ENCODE measurements at places on chromosomes 13 and 19.

GRCh38 chr13:73310366-73310765 lies 251.6 kb downstream of the KLF5 start:
- DNase-seq = no peak

DNA sequence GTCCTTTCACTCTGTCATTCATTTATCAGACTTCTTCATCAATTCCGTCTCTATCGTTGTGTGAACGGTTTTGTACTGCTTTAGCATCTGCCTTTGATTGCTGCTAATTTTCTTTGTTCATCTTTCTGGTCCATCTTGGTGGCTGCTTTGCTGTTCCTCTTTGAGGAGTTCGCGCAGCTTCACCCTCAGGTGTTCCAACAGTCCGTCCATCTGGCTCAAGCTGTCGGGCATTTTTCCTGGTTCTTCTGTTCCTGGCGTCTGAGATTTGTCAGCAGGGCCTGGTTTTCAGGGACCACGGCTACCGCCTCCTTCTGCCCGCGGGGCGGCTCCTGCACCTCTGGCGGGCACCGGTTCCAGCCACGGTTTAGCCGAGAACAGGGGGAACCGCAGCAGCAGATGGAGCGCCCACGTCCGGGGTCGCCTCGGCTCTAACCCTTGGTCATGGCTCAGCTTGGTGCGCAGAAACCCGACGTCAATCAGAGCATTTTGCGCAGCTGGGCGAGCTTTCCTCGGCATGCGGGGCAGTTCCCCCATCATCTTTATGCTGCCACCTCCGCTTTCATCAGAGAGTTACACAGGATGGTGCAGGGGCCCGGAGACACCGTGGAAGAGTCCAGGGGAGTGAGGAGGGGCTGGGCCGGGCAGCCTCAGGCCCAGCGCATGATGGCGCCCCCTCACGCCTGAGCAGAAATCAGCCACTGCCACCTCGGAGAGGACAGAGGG lies 89.5 kb downstream of the ZNF100 start:
- DNase-seq = no peak

DNA sequence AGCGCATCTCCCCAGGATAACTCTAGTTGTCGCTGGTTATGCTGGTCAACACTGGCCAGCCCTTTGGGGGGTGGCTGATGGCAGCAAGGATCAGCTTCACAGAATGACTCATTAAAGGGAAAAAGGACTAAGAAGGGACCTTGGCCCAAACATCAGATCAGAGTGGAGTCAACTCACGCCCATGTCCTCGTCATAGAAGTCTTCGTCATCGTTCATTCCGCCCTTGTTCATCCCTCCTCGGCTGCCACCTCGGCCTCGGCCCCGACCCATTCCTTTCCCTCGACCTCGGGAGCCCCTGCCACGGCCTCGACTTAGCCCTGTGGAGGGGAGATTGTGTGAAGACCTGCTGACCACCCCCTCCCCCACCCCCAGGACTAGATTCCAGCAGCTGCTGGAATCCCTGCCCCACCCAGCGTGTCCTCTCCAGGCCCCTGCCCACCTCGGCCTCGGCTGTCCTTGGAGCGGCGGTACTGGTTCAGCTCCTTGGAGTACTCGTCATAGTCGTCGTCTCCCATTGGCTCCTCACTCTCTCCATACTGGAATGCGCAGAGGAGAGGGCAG lies 28.6 kb downstream of the ZC3H4 start:
- no peak for DNase-seq

GRCh38 chr13:114019367-114019766 lies 45.5 kb upstream of the C13orf46 start:
- no peak for DNase-seq

GRCh38 chr19:50515168-50515561 lies 1.5 kb upstream of the ASPDH start:
- no peak for DNase-seq

DNA sequence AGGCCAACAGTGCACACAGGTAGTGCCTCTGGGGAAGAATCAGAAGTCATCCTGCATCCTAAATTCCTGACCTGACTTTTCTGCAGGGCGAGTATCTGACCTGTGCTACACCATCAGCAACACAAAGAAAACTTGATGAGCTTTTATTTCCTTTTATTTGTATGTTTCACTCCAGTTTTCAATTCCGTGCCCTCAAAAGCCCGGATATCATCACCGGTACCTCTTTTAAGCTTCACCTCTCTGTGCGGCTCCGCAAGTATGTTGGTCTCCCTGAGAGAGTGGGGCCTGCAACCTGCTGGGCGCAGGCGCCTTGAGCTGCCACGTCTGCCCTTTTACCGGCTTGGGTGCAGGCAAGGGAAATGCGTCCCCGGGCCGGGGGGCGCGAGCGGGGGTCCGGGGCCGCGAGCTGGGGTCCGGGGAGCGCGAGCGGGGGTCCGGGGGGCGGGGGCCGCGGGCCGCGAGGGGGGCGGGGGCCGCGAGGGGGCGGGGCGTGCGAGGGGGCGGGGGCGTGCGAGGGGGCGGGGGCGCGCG lies 4.3 kb upstream of the DUXA start:
- DNase-seq = no peak

- DNase-seq = no peak
These were observed 1.2 kb downstream of the HAUS8 start for GRCh38 chr19:17073869-17074633.

DNA sequence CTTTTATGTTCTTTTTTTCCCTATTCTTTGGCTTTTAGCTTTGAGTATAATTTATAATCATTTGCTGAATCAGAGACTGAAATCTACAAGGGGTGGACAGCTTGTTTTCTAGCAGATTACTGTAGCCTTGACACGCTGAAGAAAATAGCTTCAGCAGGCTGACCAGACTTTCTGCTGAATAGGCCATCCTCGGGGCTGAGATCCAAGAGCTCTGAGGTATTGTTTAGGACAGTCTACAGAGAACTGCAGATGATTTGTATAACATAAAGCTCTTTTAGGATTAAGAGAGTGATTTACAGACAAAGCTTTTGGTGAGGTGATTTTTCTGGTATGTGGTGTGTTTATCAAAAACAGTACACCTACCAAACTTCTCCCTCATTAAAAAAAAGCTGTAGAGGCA lies 16.8 kb downstream of the POLR1D start:
- no peak for DNase-seq

GRCh38 chr13:112754281-112755025 lies 64.6 kb downstream of the ATP11A start:
- no peak for DNase-seq

GRCh38 chr19:6161271-6161850 lies 25.9 kb downstream of the ACSBG2 start:
- DNase-seq = no peak

DNA sequence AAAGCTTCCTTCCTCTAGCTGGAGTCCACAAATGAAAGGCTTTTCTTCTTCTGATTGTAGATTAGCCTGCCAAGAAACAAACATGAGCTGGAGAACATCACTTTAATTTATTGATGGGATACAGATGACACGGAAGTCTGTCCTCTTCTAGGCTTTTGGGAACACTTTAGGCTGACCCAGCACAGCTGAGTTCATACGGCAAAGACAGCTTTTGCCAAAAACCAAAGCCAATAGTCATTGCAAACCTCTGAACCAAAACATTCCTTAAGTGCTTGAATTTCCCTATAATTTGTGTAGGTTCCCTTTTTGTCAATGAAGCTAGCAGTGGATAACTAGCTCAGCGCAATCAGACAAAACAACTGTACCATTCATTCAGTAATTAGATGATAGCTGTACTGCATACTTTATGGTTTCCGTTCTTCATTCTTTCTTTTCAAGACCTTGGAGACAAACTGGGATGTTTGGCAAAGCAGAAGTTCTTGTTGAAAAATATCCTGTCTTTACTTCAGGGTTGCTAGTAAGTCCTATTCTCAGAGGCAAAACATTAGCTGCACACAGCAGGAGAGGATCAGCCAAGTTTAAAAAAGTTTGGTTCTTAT lies 95.7 kb upstream of the SPRY2 start:
- DNase-seq = no peak

- DNase-seq = no peak
These were observed 997 bp upstream of the KCNN4 start for GRCh38 chr19:43781630-43782310.

DNA sequence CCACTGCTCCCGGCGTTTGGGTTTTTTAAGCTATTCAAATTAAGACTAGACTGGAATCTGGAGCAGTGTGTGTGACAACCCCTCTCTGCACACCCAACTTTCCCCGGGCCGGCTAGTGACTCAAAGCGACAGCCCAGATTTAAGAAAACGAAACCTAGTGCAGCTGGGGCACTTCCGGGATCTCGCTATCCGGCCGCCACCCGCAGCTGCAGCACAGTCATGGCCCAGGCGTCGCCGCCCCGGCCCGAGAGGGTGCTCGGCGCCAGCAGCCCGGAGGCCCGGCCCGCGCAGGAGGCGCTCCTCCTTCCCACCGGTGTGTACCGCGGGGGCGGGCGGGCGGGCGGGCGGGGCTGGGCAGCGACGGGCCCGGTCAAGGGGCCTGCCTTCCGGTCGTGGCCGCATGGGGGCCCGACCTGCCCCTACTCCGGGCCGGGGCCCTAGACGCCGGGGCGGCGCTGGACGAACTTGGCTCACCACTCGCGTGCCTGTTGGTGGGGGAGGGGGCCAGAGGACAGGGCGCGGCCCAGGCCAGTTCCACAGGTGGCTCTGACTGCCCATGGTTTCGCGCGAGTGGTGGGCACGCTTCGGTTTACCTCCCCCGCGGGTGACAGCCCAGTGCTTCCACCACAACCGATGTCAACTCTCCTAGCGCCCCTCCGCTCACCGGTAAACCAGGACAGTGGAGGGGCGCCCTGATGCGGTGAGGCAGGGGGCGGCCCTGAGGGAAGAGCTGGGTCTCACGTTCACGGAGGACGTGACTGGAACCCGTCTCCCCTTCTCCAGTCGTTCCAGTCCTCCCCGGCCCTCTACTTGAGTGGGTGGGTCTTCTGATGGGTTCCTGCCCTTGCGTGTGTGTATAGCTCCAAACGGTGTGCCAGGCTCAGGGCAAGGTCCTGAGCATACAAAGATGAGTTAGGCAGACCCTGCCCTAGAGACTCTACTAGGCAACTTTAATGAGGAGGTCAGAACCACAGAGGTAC lies at the start of gene PHF11:
Gene PHF11 (plus strand): TSS at position 171 of the 980 bp plus-strand sequence. CDS start 49 bp downstream, at position 220.
- DNase-seq = no peak

GRCh38 chr13:43074824-43075510 lies 51.6 kb downstream of the DNAJC15 start:
- DNase-seq = no peak

DNA sequence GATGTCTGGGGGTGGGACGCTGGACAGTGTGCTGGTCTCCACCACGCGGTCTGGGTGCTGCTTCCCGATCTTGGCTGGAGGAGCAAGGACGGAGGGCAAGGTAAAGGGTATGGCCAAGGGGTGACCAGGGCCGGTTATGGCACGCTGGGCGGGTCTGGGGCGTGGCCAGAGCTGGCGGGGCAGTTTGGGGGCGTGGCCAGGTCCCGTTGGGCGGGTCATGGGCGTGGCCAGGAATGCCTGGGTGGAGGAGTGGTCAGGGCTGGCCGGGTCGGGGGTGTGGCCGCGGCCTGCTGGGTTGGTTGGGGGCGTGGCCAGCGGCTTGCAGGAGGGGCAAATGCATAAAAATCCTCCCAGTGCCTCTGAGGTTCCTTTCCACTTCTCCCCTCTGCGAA lies 19.2 kb downstream of the GPX4 start:
- no peak for DNase-seq

DNA sequence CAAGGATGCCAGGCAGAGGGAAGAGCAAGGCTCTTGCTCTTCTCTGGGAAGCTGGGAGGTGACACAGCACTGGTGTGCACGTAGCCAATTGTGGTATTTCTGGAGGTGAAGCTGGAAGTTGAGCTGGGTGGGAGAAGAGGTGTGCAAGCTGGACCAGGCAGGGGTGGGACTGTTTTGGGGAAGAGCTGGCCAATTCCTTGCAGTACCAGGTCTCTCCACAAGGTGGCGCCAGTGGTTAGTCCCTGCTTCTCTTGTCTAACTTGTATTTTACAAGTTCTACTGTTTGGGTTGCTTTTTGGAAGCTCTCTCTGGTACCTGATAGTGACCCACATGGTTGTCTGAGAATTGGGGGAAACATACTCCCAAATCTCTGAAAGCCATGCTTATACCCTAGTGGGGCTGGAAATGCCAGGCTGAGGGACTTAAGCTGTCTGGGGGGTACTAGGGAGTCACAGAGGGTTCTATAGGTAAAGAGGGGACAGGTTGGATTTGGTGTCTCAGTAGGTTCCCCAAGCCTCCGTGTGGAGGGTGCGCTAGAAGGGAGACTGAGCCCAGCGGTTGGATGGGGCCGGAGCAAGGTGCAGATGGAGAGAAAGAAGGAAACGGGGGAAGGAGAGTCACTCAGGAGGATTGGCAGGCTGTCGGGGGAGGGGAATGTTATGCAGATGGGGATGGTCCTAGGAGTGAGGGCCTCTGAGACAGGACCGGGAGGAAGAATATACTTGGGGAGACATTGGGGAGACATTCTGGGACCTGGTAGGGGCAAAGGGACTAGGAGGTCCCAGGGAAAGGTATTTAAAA lies 3.0 kb downstream of the HPN start:
- DNase-seq = no peak

DNA sequence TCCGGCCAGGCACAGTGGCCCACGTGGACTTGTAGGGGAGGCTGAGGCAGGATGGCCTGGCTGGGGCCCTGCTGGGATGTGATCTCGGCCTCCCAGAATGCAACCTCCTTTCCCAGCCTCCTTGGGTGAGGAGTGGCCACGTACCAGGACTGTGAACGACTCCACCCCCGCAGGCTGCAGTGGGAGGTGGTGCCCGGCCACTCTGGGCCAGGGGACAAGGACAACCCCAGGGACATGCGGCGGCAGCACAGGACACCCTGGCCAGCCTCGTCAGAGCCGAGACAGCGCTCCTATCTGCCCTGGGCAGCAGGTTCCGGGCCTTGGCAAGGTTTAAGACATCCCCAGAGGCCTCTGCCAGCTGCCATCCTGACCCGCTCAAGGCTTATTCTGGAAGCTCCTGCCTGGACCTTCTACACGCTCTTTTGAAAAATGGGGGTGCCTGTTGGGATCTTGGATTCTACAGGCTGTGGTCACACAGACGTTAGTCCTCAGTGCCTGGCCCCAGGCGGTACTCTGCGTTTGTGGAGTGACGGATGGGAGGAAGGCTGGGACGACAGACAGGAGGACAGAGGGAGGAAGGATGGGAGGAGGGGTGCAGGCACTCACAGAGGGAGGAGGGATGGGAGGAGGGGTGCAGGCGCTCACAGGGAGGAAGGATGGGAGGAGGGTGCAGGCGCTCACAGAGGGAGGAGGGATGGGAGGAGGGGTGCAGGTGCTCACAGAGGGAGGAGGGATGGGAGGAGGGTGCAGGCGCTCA lies 19.9 kb upstream of the CACTIN start:
- no peak for DNase-seq

DNA sequence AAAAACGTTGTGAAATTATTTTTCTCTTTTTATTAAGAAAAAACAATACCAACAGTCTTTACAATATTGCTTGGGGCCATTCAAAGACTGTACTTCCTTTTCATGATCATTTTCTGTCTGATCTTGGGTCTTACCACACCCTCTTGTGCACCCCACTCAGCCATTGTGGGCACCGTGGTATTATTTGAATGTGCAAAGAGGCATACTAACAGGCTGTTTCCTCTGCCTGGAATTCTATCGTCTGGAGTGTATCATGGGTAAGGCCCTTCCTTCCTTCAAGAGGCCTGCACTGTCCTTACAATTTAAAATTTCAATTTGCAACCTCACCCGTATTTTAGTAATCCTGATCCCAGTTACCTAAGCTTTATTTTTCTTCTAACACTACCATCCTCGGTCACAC lies 76.5 kb downstream of the FGF14 start:
- no peak for DNase-seq

- DNase-seq = no peak
These were observed 905.0 kb downstream of the GPC5 start for GRCh38 chr13:92303428-92303827.

Data from NCI-H1092 (cell line).